ENCODE measurements at places on chromosomes 11 and 22.

GRCh38 chr11:126491092-126491491, 135.6 kb downstream of the ST3GAL4 start:
- no peak for DNase-seq

DNA sequence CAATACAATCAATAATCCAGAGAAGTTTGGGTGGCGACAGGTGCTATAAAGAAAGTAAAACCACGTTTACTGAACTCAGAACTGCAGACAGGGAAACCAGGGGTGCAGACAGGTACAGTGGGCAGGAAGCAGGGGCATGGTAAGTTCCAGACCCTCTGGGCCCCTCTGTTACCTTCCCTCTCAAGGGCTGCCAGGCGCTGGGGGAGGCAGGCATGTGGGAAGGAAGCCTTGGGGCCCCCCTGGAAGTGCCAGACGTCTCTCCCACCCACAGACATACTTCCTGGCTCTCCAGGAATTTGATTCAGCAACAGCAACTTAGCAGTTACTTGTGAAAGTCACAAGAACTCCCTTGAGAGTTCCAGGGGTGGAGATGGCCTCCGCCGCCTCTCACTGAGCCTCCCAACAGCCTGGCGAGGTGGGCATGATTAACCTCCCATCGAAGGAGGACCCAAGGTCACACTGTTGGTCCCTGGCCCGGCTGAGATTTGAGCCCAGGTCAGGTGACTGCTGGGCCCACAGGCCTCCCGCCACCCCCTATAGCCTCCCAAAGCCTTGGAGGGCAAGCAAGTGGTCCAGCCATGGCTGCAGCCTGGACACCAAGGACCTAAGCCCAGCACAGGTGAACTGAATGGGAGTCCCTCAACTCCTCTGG, 14.1 kb upstream of the TSKU start:
- DNase-seq, result no peak

- no peak for DNase-seq
These were observed 32.0 kb upstream of the CCDC134 start for GRCh38 chr22:41768430-41768829.

DNA sequence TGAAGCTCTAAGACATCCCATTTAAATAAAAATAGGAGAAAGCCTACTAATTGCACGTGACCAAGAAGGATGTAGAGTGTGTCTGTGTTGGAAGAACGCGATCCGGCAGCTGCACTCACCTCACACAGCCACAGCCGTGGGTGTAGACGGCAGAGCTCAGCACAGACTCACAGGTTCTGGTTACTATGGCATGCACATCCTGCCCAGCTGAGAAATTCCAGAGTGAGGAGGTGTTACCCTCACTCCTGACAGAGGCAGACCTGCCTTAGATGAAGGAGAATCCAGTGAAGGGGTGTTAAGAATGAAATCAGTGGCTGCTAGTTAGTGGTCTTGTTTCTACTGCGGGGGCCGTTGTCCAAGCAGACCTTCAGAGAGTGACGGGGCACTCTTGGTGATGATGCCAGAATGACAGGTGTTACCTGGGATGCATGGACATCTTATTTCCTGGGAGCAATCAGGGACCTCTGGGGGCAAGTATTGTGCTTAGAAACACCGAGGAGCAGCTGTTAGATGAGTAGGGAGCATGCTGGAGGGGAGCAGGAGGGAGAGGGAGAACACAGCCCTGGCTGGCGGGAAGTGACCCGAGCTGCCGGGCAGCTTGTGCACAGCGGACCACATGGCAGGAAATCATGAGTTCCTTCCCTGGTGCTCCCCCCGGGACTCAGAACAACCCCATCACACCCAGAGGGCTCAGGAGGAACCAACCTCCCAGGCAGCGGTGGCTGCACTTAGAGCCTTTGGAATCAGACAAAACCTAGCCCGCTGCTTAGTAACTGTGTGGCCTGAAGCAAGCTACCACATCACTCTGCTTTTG, 12.3 kb downstream of the KCNJ5 start:
- DNase-seq, result no peak

GRCh38 chr11:125170001-125170509, 5.5 kb downstream of the PKNOX2 start:
- no peak for DNase-seq

- DNase-seq, result no peak
These were observed 23.8 kb downstream of the MYO18B start for GRCh38 chr22:25765801-25766200.

- no peak for DNase-seq
These were observed 1.9 kb downstream of the KCNJ5 start for GRCh38 chr11:128892866-128893565.

GRCh38 chr22:36457688-36458450, 23.6 kb downstream of the TXN2 start:
- no peak for DNase-seq

DNA sequence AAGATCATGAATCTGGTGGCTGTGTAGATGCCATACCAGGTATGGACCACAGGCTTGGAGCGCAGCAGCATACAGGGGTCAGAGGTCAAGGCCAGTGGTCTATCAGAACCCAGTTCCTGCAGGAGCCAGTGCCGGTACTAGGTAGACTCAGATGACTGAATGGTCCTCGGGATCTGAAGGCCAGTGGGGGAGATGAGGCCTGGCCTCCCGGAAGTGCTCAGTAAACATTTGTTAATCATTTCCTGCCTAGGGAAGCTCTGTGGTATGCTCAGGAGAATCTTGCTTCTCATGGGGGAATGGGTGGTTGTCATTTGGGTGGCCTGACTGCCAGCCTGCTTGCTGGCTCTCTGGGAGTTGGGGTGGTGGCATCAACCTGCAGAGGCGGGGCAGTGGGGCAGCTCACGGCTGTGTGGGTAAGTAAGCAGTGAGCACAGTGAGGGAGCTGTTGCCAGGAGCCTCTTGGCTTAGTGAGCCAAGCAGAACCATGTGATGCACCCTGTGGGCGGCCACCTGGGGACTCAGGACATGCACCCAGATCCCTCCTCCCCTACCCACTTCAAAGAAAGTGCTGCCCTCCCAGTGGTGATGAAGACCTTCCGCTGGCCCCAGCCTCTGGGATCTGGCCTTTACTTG, 33.0 kb downstream of the PTPRJ start:
- DNase-seq, result no peak

DNA sequence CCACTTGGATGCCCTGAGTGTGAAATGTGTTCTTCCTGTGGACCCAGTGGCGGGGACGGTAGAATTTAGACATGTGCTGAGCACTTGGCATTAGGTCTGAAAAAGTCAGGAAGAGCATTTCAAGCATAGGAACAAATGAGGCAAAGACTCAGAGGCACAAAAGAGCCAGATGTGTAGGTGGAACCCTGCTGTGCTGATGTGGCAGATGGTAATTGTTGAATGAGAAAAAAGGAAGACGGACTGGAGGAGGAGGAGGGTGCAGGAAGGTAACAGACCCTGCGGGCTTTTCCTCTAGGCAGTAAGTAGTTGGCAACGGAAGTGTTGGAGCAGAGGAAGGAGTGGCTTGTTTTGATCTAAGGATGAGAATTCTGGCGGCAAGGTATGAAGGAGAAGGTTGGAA, 985.8 kb downstream of the TBC1D22A start:
- no peak for DNase-seq

DNA sequence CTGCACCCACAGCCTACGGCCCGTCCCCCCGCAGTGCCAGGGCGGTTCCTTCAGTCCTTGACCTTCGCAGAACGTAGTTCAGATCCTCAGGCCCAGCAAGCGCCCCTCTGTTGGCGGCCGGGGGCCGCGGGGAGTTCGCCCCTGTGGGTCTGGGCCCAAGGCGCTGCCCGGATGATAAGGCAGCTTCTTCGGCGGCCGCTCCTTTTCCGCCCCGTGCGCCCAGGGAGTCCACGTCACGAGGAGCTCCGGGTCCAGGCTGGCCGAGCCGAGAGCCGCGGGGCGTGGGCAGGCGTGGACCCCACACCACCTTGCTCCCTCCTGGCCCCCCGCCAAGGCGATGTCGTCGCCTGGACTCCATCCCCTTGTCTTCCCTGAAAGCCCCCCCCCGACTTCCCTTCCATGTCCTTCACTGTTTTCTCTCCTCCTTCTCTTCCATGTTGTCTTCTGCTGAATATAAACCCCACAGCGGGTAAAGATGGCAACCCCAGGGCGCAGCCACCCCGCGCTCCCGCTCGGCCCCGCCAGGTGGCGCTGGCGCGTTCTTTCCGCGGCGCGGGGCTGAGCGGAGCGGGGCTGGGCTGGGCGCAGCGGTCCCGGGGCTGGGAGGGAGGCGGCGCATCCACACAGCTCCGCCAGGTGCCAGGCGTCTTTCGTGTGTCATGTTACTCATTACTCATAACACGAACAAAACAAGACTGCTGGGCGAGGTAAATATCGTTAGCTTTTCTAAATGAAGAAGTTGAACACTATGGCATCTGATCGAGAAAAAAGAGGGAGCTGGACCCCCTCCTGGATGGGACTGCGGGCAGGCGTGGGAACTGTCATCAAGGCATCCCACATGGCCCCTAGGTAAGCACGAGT, 321.0 kb downstream of the NTM start:
- no peak for DNase-seq

DNA sequence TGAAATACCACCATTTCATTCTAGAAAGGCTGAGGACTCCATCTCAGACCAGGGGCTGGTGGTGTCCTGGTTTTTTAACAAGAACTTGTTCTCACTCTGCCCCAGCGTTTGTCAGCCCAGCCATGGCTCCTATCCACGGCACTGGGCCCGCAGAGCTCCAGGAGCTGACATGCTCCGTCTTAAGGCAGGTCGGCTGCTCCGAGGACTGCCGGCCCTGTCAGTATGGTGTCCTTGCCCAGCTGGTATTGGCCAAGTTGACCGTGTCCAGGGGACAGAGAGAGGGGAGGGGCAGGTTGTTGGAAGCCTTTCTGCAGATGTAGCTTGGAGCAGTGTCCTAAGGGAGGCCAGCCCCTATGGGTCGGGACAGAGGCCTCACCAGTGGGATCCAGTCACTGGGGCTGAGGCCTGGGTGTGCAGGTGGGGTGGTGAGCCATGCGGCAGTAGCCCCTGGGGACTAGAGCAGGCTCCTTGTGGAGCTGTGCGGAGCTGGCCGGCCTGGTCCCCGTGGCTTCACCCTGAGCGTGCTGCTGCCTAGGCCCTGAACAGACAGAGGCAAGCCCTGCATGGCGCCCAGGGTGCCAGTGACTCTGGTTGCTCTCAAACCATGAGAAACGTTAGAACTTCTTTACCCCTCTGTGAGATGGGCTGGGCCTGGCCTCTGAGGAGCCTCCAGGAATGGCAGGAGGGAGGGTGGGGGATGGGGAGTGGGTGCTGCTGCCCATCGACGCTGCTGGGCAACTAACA, 39.9 kb upstream of the KCNQ1OT1 start:
- DNase-seq, result no peak

GRCh38 chr11:77823775-77824174, 2.8 kb downstream of the AAMDC start:
- no peak for DNase-seq

DNA sequence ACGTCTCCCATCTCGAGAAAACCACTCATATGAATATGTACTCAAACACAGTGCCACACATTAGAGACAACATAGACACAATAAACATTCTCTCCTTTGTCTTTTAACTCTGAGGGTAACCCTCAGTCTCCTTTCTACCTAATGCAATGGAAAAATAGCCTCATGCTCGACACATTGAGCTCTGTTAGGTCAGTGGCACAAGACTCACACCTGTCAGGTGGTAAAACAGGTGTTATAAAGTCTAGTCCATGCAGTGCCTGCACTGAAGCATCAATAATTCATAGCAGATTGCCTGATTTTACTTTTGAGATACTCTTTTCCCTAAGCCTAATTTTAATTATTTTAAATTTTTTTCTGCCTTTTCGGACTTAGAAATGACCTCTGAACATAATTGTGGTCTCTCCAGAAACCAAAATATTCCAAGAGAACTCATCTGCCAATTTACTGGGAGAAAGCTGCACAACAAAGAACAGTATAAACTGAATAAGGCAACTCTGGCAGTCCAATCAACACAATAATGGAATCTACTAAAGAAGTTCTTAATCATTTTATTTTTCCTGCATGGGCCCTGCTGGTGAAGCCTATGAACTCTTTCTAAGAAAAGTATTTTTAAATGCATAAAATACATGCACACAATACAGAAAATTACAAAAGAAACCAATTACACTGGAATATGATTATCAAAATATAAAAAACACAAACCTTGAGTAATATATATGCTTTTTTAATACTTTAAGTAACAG, 9.9 kb downstream of the RDX start:
- no peak for DNase-seq

DNA sequence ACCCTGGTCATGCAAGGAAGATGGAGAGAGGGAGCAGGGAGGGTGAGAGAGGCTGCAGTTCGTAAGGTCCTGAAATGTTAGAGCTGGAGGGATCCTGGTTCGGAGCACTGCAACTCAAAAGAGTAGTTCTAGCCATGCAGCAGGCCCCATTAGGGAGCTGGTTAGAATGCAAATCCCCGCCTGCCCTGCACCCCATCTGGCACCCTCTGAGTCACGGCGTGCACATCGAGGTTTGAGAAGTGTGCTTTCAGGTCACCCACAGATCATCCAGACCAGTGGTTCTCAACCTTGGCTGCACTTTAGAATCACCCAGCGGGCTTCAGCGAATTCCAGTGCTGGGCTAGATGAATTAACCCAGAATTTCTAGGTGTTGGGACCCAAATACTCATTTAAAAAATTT, 48.2 kb downstream of the ST3GAL4 start:
- no peak for DNase-seq

DNA sequence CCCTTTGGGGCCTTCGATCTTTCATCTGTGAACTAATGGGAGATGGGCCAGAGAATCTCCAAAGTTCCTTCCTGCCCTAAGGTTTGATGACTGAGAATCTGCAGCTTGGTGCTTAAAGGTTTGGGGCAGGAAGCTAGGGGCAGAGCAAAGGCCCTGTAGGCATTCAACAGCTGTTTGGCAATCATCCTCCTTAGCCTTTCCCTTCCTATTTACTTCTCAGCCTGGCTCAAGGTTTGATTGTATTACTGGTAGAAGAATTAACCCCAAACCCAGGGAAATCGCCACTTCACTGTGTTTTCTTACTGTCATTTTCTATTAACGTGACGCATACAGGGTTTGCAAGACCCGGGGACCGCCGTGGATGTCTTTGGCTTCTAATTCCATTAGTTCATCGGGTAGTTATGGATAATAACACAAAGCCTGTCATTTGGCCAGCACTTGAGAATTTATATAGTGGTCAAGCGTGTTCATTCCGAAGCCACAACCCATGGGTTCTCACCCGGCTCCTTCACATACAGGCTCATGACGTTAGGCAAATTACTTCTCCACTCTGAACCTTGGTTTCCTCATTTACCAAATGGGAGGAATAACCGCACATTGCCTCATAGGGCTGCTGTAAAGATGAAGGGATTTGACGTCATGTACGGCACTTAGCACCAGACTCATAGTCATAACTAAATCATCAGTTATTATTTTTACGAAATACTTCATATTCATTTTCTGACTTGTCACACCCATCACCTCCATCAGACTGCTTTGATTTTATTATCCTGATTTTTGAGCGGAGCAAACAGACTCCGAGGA, 158.1 kb downstream of the FBXO7 start:
- no peak for DNase-seq

GRCh38 chr11:4180441-4181183, 86.0 kb downstream of the RRM1 start:
- no peak for DNase-seq

DNA sequence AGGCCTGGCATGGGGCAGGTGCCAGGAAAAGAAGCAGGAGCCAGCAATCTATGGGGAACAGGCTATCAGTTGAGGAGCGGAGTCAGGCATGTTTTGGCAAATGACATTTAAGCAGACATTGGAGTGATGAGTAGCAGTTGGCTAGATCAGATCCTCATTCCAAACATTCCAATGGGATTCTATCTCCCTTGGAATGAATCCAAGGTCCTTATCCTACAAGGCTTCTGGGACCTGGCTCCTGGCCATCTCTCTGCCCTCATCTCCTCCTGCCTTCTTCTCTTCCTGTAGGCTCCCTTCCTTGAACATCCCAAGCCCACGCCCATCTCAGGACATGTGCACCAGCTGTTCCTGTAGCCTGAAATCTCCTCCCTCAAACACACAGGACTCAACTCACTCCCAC, 1074.5 kb downstream of the TBC1D22A start:
- DNase-seq, result no peak

- DNase-seq, result no peak
These were observed at the start of gene NLRP6 for GRCh38 chr11:278001-278951. Gene NLRP6, plus strand, starts transcription at chr11:278407. Its CDS starts 163 bp downstream, at chr11:278570.
